NCI-H774 (cell line): ENCODE measurements at places on chromosomes 3 and 15.

GRCh38 chr15:96285305-96285704, 45.2 kb upstream of the NR2F2 start:
- no peak for DNase-seq

DNA sequence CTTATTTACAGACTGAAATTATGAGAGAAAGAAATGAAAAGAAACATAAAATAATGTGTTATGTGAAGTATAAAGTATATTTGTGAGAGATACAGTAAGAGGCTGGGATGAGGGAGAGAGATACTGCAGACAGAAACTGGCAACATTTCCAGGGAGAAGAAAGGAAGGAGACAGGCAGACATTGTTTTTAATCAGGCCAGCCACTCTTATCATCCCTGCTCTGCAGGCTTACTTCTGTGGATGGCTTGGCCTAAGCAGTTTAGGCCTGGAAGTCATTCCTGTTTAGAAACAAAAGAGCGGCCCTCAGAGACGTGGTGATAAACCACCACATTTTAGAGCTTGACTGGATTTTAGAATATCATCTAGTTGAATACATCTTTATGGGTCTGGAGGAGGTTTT, 12.4 kb downstream of the PCCB start:
- DNase-seq = no peak

DNA sequence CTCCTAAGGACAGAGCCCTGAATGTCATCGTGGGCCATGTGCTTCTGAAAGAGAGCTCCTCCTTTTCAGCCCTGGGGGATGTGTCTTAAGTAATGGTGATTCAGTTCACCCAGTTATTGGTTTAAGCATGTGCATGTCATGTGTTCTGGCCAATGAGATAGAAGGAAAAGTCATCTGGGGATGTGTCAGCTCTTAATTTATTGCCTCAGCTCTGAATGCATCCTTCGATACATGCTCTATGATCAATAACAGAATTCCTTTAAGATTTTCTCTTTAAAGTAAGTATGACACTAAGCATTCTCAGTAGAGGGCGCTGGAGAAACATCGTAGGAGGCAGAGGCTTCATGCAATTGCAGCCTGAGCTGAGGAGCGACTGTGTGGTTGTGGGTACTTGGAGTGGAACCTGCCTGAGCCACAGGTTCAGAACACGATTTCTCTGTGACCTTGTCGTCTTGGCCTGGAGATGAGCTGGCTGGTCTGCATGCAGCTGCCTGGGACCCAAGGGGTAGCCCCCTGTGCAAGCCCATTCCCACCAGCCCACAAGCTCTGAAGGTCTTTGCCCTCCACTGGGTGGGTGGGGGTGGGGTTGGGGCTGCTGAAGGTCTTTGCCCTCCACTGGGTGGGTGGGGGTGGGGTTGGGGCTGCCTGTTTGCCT, 69.5 kb downstream of the C3orf38 start:
- DNase-seq = peak; percentile 35

DNA sequence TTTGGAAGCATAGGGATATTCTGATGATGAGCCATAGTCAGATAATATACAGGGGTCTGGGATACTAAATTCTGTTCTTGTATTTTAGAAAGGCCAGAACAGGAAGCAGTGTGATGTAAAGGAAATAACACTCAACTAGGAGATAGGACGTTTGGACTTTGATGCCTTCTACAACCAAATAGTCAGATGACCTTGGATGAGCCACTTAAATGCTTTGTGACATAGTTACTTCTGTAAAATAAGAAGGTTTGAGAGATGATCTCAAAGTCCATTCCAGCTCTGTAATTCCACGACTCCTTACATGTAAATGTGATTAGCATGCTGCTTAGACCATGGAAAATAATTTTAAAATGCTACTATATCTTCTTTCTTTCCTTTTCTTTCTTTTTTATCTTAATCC, 29.5 kb upstream of the CCDC54 start:
- DNase-seq = no peak

- no peak for DNase-seq
Measured at GRCh38 chr15:32936283-32936918, 218.6 kb downstream of the GREM1 start.

- DNase-seq = no peak
Measured at GRCh38 chr3:127750226-127751031, 71.9 kb downstream of the MGLL start.

GRCh38 chr3:34268032-34268709, 469.7 kb downstream of the PDCD6IP start:
- DNase-seq = no peak
